Memory B cell (primary cell): ENCODE measurements at places on chromosomes 16 and 17.
A peak's percentile ranks its signal among the peaks of the same experiment; 100 is the strongest.

- DNase-seq = no peak
These were observed 19.4 kb downstream of the SLC38A7 start for GRCh38 chr16:58665200-58665599.

DNA sequence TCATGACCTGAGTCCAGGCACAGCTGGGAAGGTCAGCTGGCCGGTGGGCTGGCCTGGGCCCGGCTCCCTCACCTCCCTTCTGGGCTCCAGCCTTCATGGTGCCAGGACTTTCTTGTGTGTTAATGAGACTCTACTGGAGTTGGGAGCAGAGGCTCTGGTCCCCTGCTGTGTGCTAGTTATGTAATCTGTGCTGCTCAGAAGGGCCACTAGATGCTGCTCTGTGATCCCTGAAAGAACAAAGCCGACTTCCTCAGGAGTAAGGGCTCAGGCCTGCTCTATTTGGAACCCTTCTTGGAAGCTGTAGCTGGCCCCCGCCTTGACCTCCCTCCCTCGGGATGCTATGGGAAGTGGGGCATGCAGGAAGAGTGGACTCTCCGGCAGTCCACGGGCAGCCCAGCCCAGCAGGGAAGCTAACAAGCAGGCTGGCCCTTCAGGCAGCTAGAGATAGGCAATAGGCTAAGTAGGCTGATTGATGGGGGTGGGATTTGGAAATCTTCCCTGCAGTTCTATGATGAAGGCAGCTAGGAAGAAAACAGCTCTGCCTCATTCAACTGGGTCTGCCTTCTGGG, 3.3 kb upstream of the CDK5R1 start:
- no peak for DNase-seq

GRCh38 chr17:68497885-68498319, 14.3 kb upstream of the PRKAR1A start:
- peak; percentile 32 for DNase-seq

GRCh38 chr17:75707079-75707571, 14.1 kb upstream of the ITGB4 start:
- no peak for DNase-seq

GRCh38 chr16:12881182-12881581, 20.2 kb upstream of the SHISA9 start:
- DNase-seq = no peak

GRCh38 chr16:78686601-78687000, 587.1 kb downstream of the WWOX start:
- no peak for DNase-seq

DNA sequence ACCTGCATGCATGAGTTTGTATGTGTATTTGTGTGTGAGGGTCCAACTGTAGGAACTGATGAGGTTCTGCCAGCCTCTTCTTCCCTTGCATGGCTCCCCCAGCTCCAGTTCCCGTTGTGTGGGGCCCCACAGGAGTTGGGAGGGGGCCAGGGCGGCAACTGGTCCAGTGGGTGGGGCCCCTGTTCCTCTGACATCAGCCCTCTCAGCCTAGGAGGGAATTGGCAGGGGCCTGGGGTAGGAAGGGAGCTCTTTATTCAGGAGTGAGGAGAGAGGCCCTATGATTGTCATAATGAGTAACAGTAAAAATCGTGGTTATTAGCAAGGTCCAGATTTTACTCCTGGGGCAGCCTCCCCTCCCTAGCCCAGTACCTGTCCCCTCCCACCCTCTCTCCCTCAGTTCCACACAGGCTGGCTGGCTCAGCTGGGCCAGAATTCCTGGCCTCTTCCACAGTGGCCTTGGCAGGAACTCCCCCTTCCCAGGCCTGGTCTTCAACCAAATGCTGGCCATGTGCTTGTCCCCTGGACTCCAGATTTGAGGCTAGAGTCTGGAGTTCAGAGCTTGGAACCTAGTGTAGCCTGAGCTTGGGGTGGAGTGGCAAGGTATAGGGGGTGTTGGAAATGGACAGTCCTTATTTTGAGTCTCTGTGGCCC, 18.9 kb downstream of the RARA start:
- no peak for DNase-seq

DNA sequence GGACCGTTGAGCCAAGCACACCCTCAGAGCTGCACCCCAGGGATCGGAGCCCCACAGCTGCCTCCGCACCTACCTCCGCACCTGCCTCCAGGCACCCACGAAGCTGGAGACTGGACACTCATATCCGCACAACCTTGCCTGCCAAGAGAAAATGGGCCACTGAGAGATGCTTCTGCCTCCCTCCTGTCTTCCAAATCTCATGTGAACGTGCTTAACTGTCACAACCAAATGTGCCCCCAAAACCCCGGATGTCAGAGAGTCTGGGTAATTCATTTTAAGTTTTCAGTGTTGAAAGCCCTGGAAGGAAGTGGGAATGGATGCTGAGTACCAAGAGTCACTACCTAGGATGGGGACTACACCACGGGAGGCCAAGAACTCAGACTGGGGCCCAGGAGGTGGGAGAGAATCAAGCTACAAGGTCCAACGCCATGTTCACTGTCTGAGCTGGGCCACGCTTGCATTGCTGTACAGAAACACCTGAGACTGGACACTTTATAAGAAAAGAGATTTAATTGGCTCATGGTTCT, 49.5 kb upstream of the MEAK7 start:
- DNase-seq = no peak

DNA sequence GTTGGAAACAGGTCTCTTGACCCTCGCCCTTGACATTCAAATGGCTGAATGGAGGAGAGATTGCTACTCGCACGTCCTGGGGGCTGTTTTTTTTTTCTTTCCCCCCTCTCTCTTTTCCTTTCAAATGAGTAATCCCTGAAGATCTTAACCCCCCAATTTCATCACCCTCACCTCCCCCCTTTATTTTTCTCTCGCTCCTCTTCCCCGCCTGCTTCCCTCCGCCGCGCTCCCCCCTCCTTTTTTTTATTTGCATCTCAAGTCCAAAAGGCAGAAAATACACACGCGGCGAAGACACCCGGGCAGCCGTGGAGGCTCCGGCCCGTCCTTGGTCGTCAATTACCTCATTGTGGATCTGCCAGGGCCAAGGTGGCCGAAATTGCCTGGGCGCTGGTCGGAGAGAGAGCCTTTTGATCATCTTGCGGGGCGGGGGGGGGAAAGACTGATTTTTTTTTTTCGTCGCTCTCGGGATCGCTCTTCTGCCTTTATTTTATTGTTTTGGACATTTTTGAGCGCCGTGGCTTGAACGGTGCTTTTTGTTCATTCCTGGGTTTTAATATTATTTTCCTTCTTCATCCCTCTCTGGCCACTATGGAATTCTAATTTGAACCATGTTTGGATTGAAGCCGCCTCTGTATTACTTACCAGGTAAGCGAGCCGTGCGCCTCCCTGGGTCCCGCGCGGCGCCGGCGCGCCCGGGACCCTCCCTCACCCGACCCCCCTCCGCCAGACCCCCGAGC, 57.2 kb upstream of the GSE1 start:
- no peak for DNase-seq

DNA sequence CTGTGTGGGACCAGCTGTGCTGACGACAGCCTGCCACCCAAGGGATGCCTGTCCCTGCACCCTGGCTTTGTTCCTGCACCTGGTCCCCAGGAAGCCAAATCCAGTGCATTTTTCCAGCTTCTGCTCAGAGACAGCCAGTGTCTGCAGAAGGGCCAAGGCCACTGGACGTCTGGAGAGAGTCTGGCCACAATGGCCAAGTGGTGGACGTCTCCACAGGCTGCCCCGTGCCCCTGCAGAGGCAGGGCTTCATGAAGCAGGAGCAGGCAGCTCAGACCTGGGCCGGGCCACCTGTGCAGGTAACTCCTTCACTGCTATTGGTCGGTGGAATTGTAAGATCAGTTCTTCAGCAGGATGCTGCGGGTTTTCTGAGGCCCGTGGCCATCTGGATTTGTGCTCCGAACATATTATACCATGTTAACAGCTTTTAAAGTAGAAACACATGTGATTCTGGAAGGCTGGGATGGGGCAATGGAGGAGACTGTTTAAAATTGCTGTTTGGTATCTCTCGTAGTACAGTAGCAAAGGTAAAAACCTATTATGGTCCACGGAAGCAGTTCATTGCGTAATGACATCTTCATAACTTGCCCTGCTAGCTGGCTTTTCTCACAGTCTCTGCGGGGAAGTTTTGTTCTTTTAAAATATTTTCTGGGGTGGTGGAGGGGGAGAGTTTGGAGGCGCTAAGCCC, 185.3 kb downstream of the CCDC182 start:
- DNase-seq = no peak

- no peak for DNase-seq
These were observed 104.9 kb upstream of the TBX2 start for GRCh38 chr17:61294777-61295176.

DNA sequence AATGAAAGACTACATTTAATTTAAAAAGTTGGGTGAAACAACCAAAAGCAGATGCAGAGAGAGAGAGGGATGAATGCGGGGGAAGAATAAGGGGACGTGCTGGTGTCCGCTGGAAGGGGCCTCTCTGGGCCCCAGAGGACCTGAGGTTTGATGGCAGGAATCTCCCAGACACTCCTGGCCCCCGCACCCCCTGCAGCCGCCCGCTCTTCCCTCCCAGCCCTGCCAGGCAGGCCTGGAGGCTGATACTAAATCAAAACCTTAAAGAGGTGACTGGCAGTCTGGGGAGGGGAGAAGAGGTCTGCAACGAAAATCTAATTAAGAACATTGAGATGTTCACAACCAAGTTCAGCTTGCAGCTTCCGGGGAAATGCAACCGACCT, 2.4 kb downstream of the FOXL1 start:
- no peak for DNase-seq

- no peak for DNase-seq
These were observed 345.2 kb upstream of the TBX2 start for GRCh38 chr17:61054436-61054835.

DNA sequence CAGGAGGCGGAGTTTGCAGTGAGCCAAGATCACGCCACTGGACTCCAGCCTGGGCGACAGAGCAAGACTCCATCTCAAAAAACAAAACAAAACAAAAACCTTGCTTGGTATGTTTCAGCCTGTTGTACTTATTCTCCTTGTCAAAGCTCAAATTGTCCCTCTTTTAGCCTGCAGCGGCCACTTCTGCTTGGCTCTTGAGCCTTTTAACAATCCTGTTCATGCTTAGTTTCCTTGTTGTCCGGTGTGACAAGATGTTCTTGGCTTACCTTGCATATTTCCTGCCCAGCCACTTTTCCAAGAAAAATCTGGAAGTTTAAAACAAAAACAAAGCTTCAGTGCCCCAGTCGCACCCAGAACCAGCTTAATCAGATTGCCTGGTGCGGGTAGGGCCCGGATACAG, 81.0 kb downstream of the ABCC1 start:
- no peak for DNase-seq

DNA sequence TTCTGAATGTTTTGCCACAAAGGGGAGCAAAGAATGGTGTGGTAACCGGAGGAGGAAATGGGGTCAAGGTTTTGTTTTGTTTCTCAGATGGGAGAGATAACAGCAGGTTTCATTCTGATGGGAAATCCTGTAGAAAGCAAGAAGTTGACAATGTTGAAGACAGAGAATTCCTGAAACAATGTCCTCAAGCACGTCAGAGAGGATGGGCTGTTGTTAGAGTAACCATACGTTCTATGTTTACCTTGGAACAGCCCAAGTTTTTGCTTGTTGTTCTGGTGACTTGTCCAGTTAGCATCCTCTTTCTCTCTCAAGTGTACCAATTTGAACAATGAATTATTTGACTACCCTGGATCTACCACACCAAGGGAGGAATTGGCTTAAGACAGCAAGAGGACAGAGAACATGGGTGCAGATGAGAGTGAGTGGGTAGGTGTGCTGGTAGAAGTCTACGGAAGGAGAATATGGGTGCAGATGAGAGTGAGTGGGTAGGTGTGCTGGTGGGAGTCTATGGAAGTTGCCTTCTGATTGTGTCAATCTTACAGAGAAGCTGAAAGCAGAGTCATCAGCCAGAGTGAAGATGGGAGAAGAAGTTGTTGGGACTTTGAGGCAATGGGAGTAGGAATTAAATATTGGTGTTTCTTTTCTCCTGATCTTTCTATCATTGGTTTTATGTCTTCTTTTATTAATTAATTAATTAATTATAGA, 14.8 kb upstream of the NSRP1 start:
- no peak for DNase-seq

GRCh38 chr17:4475463-4475862, 23.2 kb upstream of the SPNS2 start:
- DNase-seq = no peak

- no peak for DNase-seq
These were observed 6.5 kb downstream of the NFATC3 start for GRCh38 chr16:68091380-68092261.

- no peak for DNase-seq
These were observed 47.2 kb downstream of the HOXB1 start for GRCh38 chr17:48483471-48484131.

DNA sequence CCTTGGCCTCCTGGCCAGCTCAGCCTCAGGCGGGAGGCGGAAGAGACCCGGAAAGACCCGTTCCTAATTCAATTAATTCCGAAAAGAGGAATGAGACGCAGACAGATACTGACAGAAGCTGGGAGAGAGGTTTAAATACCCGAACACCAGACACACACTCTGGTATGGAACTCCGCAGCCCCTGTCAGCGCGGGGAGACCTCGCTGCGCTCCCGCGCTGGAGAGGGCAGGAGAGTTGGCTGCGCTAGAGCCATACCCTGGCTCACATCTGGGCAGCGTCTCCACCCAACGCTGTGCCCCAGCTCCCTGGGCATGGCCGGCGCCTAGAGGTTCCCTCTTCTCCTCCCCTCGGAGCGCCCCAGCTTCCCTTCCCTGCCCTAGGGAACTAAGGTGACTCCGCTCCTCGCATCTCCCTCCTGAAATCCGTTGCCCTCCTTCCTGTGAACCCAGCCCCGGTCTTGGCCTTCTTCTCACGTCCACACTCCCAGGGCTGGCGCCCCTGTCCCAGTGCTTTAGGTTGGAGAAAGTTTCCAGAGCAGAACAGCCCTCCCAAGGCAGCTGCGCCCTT, 8.0 kb downstream of the NEUROD2 start:
- DNase-seq = no peak

DNA sequence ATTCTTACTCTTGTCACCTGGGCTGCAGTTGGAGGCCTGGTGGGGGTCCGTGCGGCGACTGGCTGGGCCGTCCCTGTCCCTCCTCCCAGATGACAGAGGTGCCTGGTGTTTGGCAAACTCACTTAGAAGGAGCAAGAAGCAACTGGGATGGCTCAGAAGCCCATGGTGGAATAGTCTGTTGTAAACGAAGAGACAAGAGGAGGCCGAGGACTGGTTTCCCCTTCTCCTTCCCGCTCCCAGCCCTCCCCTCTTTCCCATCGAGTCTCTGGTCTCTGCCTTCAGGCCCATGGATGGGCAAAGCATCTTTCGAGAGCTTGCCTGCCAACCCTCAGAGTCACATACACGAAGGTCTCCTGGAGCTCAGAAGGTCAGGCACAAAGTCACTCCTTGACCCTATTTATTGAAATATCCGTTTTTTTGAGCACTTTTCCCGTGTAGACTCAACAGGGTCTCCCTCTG, 364.4 kb downstream of the SEC14L1 start:
- no peak for DNase-seq
